ENCODE measurements at places on chromosomes 13 and 19.

DNA sequence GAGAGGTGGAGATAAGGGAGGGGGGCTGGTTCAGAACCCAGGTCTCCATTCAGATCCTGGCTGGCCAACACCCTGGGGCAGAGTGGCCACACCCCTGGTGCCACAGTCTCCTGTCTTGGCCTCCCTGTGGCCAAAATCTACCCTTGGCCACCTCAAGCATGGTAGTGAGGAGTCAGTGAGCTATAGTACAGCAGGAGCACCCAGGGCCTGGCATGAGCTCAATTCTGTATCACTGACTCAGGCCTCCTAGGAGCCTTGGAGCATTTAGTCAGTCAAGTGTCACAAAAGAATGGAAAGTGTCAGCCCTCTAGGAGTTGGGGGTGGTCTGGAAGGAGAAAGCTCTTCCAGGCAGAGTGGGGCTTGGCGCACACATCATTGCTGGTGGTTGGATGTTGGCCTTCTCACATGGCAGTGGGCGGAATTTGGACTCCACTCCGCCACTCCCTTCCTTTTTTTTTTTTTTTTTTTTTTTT lies 6.6 kb upstream of the CD79A start:
- peaks cover 96% of the 10 kb centered on the region for H3K4me1 ChIP-seq
- no peak overlapping the region for H3K4me3 ChIP-seq
- no peaks in the 10 kb centered on the region for H3K27me3 ChIP-seq
- peaks cover 73% of the 10 kb centered on the region for H3K36me3 ChIP-seq

DNA sequence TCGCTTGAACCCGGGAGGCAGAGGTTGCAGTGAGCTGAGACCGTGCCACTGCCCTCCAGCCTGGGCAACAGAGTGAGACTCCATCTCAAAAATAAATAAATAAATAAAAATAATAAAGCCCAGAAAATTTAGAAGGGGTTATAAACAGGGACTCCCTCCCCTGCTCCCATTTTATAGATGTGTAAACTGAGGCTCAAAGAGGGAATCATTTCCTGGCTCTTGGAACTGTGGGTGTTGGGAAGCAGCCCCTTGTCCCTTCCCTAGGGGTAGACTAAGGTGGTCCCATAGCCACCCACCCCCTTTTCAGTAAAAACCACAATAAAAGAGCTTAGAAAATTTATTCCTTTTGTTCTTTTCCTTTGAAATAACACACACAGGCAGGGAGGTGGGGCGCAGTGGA lies 6.2 kb upstream of the SLC25A41 start:
- no peak overlapping the region for H3K4me3 ChIP-seq
- no peaks in the 10 kb centered on the region for H3K27me3 ChIP-seq
- H3K27ac ChIP-seq = no peak overlapping the region
- no peak for DNase-seq
- no peaks in the 10 kb centered on the region for H3K4me1 ChIP-seq

DNA sequence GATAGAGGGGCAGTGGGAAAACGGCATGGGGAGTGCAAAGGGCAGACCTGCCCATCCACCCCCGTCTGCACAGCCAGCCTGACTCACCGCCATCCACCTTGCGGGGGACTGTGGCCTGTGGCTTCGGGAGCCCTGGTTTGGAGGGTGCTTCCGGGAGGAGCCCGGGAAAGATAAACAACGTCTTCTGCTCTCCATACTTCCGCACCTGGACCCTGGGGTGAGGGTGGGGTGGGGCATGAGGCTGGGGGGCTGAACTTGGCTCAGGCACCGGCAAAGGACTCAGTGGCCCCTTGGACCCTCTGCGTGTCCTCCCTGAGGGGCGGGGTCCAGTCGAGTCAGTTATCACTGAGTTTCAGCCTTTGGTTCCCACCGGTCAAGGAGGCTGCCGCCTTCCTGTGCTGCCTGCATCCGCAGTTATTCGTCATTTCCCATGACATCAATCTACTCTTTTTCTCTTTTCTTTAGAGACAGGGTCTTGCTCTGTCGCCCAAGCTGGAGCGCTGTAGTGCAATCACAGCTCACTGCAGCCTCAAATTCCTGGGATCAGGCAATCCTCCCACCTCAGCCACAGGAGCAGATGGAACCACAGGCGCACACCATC lies 3.2 kb downstream of the GPR108 start:
- DNase-seq = no peak
- no peak overlapping the region for H3K27ac ChIP-seq
- H3K4me1 ChIP-seq = peaks cover 34% of the 10 kb centered on the region
- H3K36me3 ChIP-seq = peaks cover 26% of the 10 kb centered on the region

DNA sequence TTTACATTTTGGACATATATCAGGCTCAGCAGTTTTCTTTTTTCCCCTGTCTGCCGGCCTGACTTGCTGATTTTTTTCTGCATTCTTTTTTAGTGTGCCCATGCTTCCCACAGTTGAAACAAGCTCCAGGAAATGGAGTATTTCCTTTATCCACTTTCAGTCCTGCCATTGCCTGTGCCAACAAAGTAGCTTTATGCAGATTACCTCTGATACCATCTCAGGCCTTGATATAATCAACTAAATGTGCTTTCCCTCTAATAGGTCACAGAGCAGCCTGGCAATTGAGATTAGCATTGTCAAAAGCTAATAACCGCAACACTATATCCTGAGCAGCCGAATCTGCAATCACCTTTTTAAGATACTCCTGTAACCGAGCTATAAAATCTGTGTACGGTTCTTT lies 9.2 kb downstream of the MRPS12 start:
- DNase-seq = no peak
- H3K4me3 ChIP-seq = no peak overlapping the region
- H3K27ac ChIP-seq = no peak overlapping the region
- peaks cover 12% of the 10 kb centered on the region for H3K4me1 ChIP-seq
- H3K27me3 ChIP-seq = no peaks in the 10 kb centered on the region

- no peaks in the 10 kb centered on the region for H3K27me3 ChIP-seq
- no peaks in the 10 kb centered on the region for H3K36me3 ChIP-seq
- peak; percentile 83 for DNase-seq
- peaks cover 28% of the 10 kb centered on the region for H3K4me1 ChIP-seq
- H3K4me3 ChIP-seq = peak overlapping the region; percentile 58
- peak overlapping the region; percentile 70 for H3K27ac ChIP-seq
Measured at GRCh38 chr19:48513289-48514122, 1.9 kb upstream of the LMTK3 start.

DNA sequence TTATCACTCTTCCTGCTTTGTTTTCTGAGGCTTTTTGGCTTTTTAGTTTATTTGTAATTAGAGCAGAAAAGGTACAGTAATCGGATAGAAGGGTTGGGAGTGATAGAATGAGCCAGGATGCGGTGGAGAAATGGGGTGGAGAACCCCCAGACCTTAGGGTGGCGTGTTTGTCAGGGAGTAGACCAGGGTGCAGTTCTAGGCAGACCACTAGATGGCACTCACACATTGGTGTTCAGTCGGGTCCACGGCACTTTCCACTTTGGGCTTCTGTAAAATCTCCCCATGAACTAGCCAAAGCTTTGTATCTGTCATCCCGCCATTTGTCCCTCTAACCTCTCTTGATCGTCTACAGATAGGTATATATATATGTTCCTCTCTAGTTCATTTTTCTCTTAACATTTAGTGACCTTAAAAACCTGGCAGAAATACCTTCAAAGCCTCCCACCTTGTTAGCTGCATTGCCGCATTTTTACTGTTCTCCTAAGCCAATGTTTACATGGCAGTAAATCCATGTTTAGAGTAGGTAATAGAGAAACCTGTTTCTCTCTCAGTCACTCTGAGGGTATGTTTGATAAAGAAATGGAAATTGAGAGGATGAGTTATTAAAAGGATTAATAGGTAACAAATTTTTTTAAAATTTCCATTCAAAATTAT lies 154.9 kb downstream of the TM9SF2 start:
- no peaks in the 10 kb centered on the region for H3K27me3 ChIP-seq
- H3K36me3 ChIP-seq = no peaks in the 10 kb centered on the region
- H3K27ac ChIP-seq = peak overlapping the region; percentile 86
- peak; percentile 87 for DNase-seq
- H3K4me1 ChIP-seq = peaks cover 45% of the 10 kb centered on the region
- H3K4me3 ChIP-seq = peak overlapping the region; percentile 13

DNA sequence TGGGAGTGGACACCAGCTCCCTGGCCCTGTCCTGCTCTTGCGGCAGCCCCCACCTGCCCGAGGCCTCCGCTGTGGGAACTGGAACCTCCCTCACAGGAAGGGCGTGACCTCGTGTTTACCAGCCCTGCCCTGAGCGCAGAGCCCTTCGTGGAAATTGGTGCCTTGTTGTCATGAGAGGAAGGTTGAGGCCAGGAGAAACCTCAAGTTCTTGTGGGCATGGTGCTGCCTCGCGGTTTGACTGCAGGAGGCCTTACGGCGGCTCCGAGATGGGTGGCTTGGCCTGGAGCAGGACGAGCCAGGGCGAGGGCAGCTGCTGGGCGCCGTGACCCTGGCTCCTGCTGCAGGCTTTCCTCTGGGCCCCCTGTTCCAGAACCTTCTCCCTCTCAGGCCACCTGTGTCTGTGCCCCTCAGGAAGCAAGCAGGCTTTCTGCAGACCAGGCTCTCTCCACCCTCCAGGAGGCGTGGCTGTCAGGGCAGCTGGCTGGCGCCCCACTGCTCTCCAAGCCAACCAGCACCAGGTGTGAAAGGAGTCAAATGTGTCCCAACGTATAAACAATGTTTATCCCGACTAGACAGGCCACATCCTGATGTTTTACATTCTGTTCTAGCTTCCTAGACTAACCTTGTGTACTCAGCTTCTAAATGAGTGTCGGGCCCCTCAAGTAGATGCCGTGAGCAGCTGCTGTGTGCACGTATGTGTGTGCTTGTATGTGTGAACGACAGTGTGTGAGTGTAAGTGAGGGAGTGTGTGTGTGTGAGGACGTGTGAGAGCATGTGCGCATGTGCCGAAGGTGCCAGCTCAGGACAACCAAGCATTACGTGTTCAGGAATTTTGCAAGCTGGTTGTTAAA lies 10.4 kb upstream of the RASA3 start:
- H3K27ac ChIP-seq = peak overlapping the region; percentile 76
- H3K27me3 ChIP-seq = no peaks in the 10 kb centered on the region
- peak; percentile 86 for DNase-seq
- peaks cover 72% of the 10 kb centered on the region for H3K4me1 ChIP-seq

DNA sequence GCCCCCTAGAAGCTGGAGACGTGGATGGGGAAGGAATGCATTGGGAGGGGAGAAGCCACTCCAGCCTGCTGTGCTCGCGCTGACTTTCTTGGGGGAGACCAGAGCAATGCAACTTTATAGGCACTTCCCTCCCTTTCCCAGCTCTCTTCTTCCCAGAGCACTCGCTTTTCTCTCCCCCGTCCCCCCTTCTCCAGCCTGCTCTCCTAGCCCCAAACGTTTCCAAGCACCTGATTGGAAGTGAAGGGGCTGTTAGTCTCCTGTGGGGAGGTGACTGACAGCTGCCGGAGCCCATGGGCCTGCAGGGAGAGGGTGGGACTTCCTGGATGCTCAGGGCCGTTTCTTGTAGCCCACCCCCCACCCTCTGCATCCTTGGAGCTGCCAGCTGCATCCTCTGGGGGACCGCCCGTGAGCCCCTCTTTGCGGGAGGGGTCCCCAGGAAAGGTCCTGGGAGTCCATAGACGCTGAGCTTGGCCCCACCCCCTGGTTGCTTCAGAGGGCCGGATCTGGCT lies 2.5 kb downstream of the HDGFL2 start:
- DNase-seq = peak; percentile 26
- peaks cover 31% of the 10 kb centered on the region for H3K4me1 ChIP-seq
- H3K27ac ChIP-seq = no peak overlapping the region
- H3K36me3 ChIP-seq = peaks cover 42% of the 10 kb centered on the region
- H3K27me3 ChIP-seq = no peaks in the 10 kb centered on the region
- H3K4me3 ChIP-seq = no peak overlapping the region

- no peaks in the 10 kb centered on the region for H3K36me3 ChIP-seq
- H3K27me3 ChIP-seq = no peaks in the 10 kb centered on the region
- H3K4me3 ChIP-seq = no peak overlapping the region
- no peak overlapping the region for H3K27ac ChIP-seq
- DNase-seq = no peak
- no peaks in the 10 kb centered on the region for H3K4me1 ChIP-seq
Measured at GRCh38 chr13:103730407-103730806, 664.2 kb upstream of the SLC10A2 start.

- DNase-seq = no peak
- no peaks in the 10 kb centered on the region for H3K36me3 ChIP-seq
- no peak overlapping the region for H3K27ac ChIP-seq
- peaks cover 9% of the 10 kb centered on the region for H3K27me3 ChIP-seq
- H3K4me1 ChIP-seq = no peaks in the 10 kb centered on the region
- no peak overlapping the region for H3K4me3 ChIP-seq
Measured at GRCh38 chr13:31538067-31539042, 201.0 kb upstream of the RXFP2 start.

DNA sequence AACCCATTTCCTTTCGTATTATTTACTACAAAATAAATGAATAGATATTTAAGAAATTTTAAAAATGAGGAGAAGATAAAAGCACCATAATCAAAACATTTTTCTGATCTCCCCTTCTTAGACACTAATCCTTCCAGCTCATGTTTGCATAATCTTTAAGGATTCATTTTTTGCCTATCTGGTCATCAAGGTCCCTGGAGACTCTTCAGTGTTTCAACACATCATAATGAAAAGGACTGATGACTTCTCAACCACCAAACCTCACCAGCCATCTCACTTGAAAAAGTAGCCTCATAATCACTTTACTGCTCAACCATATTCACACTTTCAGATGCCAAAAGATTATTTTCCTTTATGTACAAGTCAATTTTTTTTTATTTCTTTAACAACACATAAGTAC lies 80.1 kb downstream of the DCLK1 start:
- H3K4me3 ChIP-seq = no peak overlapping the region
- no peaks in the 10 kb centered on the region for H3K27me3 ChIP-seq
- no peak for DNase-seq
- H3K4me1 ChIP-seq = no peaks in the 10 kb centered on the region
